Activated T-cell treated with anti-CD3 and anti-CD28 coated beads, Interleukin-2, amount 50 U/mL, for 48 hours (primary cell): ENCODE measurements at places on chromosomes 11 and 22.
A peak's percentile ranks its signal among the peaks of the same experiment; 100 is the strongest.

DNA sequence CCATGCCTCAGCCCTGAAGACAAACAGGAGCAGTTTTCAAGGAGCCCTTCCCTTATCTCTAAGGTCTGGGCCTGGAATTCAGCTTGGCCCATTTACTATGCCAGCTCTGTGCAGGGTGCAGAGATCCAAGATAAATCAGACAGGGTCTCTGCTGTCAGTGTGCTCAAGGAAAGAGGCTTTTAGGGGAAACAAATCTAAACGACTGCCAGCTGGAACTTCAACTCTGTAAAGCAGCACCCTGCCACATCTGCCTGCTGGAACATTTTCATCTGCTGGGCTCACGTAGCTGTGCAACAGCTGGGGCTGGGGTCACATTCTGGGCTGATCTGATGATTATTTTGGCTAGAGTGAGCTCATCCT, 19.8 kb upstream of the EHF start:
- DNase-seq, result no peak

DNA sequence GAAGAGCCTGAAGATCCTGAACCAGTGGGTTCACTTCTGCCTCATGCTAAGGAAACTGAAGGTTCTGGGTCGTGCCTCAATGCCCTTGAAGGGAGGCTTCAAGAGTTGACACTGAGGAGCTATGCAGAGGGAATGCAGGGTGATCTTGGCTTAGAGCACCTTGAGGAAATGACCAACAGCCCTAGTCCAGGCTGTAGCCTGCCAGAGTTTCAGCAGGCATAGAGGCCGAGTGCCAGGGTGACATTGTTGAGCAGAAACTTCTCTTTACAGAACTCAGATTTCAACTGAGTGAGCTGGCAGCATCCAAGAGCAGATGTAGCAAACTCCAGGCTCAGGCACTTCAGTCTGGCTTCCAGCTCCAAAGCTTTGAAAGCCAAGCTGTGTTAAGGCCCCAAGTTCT, 23.1 kb upstream of the CAPRIN1 start:
- DNase-seq, result no peak

DNA sequence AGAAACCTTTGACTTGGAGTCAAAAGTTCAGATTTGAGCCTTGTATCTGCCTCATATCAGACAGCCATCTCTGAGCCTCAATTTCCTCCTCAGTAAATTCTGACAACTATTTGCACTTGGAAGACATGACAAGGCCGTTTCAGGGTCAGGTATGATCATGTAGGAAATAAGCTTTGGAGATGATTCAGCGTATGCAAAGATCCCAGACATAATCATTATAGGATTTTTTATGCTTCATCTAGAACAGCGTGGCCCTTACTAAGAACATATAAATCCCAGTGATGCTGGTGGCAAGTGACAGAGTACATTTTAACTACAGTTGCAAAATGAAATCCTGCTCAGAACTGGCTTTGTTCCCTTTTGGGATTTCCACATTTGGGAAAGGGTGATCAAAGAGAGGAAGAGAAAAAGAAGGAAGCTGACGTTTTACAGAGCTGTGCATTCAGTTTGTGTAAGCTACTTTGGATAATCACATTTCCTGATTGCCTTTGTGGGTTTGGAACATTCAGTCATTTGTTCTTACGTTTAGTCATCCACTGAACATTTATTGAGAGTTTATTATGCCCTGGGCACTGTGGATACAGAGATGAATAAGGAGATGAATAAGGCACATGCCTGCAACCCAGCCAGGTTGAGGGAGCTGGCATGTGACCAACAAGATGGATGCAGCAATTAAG, 81.9 kb upstream of the HEPHL1 start:
- DNase-seq, result no peak

DNA sequence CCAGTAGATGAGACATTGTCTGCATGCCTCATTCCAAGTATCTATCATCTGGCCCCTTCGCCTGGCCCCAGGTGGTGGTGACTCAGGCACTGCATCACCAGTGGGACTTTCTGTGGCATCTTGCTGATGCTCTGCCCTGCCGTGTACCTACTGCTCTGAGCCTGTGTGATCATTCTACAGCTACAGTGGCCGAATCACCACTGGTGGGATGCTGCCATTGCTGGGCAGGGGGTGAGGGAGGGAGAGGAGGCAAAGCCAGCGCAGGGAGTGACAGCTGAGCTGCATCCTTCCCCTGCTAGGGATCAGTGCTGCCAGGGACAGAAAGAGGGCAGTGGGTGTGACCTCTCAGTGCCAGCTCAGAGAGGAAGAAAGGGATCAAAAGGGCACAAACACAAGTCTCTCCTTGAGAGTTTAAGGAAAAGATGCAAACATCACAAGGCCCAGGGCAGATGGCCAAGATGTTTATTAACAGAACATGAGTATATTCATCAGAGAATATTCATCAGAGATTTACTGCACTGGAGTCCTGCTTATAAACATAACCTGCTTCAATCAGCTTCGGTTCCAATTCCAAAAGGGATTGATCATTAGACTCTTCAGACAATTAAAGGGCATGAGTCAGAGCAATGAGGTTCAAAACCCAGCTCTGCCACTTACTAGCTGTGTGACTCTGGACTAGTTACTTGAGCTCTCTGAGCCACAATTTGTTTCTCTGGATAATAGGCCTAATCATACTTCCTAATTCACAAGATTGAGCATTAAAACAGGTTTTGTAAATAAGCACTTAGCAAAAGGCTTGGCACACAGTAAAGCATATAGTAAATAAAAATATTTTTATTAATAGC, 109.8 kb downstream of the NAT10 start:
- DNase-seq, result peak; percentile 88

- DNase-seq, result no peak
Observed at GRCh38 chr11:86644291-86644690, 28.1 kb downstream of the ME3 start.

- peak; percentile 53 for DNase-seq
Observed at GRCh38 chr11:36564376-36565030, 3.3 kb upstream of the RAG1 start.

GRCh38 chr11:69123593-69124545, 31.9 kb upstream of the SMIM38 start:
- peak; percentile 43 for DNase-seq

GRCh38 chr11:8408151-8408941, 144.7 kb upstream of the LMO1 start:
- DNase-seq, result no peak

DNA sequence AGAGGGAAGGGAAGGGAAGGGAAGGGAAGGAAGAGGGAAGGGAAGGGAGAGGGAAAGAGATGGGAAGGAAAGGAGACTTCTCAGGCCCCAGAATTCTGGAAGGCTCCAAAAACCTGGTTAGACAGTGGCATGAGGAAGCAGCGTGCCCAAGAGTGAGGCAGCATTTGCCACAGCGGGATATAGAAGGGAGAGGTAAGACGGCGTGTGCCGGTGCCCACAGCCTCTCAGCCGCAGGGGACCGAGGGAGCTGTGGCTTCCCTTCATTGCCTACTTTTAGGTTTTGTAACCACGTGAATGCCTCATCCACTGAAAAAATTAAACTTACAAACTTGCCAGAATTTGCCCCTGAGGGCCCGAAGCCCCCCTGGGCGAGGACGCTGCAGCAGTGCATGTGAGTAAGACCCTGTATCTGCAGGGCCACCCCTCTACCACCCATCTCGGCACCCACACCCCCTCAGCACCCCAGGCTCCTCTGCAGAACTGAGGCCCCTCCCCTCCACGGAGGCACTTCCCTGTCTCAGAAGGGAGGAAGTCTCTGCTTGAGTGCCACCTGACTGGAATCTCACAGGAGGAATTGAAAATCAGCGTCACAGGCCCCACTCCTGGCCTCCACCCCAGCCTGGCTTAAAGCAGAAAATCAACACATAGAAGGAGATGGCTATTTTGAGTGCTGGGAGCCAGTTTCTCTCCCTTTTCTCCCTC, 58.1 kb downstream of the LINC01488 start:
- DNase-seq, result no peak

DNA sequence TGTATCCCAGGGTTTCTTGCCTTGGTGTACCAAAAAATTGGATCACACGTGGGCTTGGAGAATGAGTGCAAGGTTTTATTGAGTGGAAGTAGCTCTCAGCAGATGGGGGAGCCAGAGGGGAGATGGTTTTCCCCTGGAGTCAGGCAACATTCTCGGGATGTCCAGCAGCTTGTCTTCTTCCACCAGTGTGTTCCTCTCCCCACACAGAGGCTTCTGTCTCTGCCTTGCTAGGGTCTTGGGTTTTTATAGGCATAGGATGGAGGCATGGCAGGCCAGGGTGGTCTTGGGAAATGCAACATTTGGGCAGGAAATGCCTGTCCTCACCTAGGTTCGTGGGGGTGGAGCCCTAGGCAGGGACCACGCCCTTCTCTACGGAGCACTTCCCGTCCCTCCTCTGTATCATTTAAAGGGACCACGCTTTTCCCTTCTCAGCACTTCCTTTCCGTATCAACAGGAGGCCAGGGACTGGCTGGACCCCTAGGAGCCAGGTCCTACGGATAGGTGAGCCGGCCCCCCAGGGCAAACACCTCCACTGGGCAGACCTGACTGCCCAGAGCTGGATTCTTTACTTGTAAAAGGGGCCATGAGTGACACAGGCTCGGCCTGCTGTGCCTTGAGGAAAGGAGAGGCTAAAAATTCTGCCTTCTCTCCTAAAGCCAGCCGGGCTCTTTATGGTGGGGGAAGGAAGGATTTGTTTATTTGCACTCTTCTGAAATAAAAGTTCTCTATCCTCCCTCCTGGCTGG, 55.3 kb upstream of the CCDC188 start:
- peak; percentile 80 for DNase-seq

GRCh38 chr22:32622004-32622743, 147.6 kb downstream of the FBXO7 start:
- no peak for DNase-seq

GRCh38 chr11:73757598-73757997, 3.3 kb downstream of the RAB6A start:
- no peak for DNase-seq

- no peak for DNase-seq
Observed at GRCh38 chr11:33016654-33017053, 976 bp downstream of the DEPDC7 start.

DNA sequence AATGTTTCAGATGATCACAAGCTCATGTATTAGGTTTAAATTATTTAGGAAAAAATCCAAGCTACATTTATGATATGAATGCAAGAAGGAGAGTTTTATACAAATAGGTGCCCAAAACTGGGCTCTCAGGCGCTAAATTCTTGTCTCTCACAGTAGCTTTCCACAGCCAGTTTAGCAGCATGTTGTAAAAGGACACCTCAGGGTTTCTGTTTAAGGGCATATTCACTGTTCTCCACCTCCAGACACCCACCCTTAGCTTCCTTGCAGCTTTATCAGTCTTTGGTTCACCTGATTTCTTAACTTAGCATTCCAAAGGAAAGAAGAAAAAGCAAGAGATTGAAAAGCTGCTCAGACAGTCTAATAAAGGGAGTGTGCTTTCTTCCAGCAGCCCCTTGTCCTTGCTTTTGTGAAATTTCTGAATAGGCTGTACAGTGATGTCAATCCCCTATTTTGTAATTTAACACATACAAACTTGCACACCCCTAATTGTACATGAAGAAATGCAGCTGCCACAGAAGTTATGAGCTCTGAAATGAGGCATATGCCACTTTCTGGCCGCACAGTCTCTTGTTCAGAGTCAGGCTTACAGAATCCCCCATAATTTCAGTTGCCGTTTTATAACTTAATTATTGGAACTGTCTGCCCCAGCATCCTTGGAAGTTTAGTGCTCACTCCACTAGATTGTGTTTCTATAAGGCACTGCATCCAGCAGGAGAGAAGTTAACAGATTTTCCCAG, 262.1 kb downstream of the DDX10 start:
- no peak for DNase-seq

- peak; percentile 64 for DNase-seq
Observed at GRCh38 chr11:9861860-9862725, 198.2 kb downstream of the SWAP70 start.

GRCh38 chr22:37234736-37235711, 9.0 kb downstream of the RAC2 start:
- DNase-seq, result no peak

- DNase-seq, result no peak
Observed at GRCh38 chr11:19447150-19447566, 206.4 kb upstream of the E2F8 start.

GRCh38 chr11:93570759-93571413, 27.7 kb upstream of the SMCO4 start:
- DNase-seq, result no peak

DNA sequence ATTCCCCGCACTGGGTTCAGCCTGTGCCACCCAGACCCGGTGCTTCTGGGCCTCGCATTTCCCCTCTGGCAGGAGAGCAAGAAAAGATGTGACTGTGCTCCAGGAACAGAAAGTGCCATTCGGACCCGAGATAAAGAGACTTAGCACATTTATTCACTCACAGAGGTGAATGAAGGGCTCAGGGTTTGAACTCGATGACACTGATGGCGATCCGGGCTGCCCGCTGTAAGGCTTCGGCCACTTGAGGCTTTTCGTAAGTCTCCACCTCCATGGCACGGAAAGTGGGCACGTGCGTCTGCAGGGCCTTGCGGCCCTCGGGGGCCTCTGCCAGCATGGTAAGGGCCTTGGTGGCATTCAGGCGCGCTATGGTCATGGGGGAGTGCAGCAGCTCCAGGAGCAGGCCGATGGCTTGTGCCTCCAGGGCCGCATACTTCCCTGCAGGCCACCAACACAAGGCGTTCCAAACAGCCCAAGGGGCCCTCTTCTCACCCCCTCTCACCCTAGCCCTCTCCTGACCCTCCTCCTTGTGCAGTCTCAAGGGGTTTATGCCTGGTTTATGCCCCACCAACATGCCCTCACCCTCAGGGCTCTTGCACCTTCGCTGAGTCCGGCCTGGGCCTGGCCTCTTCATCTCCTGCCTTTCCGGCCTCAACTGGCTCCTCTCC, 10.9 kb upstream of the GNAZ start:
- peak; percentile 7 for DNase-seq

GRCh38 chr11:93659841-93660240, 1.6 kb upstream of the CEP295 start:
- DNase-seq, result no peak

GRCh38 chr11:74008373-74009229, at the start of gene UCP3:
Gene UCP3, minus strand, starts transcription at chr11:74009085. Its CDS starts 2,043 bp downstream, at chr11:74007042.
- no peak for DNase-seq
